ENCODE measurements at places on chromosomes 11 and 22. TPM values are rescaled to one million over a fixed set of nuclear protein-coding genes. Genes with fewer than 3 reads are reported as not detected.

OR51G2 gene
- not detected for total RNA-seq

MLC1 gene
- not detected for total RNA-seq

SPI1 gene
- total RNA-seq = not detected

SLC22A9 gene
- not detected for total RNA-seq

SCGB1D2 gene
- not detected for total RNA-seq

TYR gene
- not detected for total RNA-seq

IRAG1 gene
- 27.5 TPM for total RNA-seq

AGBL2 gene
- total RNA-seq = 1.2 TPM

PARVG gene
- not detected for total RNA-seq

ZFPL1 gene
- 96.0 TPM for total RNA-seq

ANO5 gene
- total RNA-seq = not detected

ASCL3 gene
- not detected for total RNA-seq

RPL3 gene
- total RNA-seq = 755 TPM

CD6 gene
- 0.10 TPM for total RNA-seq

DAGLA gene
- total RNA-seq = 3.3 TPM

HSPB2 gene
- total RNA-seq = not detected

ZDHHC13 gene
- total RNA-seq = 41.1 TPM

SLC1A2 gene
- total RNA-seq = 0.59 TPM

ELMOD1 gene
- not detected for total RNA-seq

SLC22A12 gene
- total RNA-seq = not detected

RIMBP3C gene
- 1.2 TPM for total RNA-seq

GAB4 gene
- not detected for total RNA-seq

CCDC89 gene
- 3.0 TPM for total RNA-seq

OSBP2 gene
- 1.3 TPM for total RNA-seq

APOL4 gene
- 0.10 TPM for total RNA-seq

SYT7 gene
- total RNA-seq = 0.22 TPM

ATP6V1E1 gene
- 128 TPM for total RNA-seq

OLFML1 gene
- 0.32 TPM for total RNA-seq

GAL3ST1 gene
- total RNA-seq = not detected

PLAAT4 gene
- total RNA-seq = 90.7 TPM

PHLDA2 gene
- total RNA-seq = 9.1 TPM

OSM gene
- total RNA-seq = not detected

NXPE2 gene
- not detected for total RNA-seq

CD248 gene
- not detected for total RNA-seq

ZNF74 gene
- 4.6 TPM for total RNA-seq

PICALM gene
- total RNA-seq = 341 TPM

TEX54 gene
- not detected for total RNA-seq

SPDYC gene
- not detected for total RNA-seq

RASSF10 gene
- not detected for total RNA-seq

SLC22A8 gene
- total RNA-seq = not detected

ALDH3B1 gene
- total RNA-seq = 16.8 TPM

DBX1 gene
- total RNA-seq = not detected

RHOD gene
- total RNA-seq = 2.6 TPM

VPREB1 gene
- total RNA-seq = not detected

CCDC73 gene
- not detected for total RNA-seq

TMPRSS4 gene
- not detected for total RNA-seq

H19 gene
- 0.17 TPM for total RNA-seq

HPX gene
- not detected for total RNA-seq

SCO2 gene
- total RNA-seq = 1.6 TPM

ASRGL1 gene
- 25.8 TPM for total RNA-seq

PLA2G3 gene
- total RNA-seq = not detected

Data from M059J (cell line).